ENCODE measurements at places on chromosomes 7 and 10.

- no peak for DNase-seq
These were observed 13.2 kb upstream of the ABCB5 start for GRCh38 chr7:20602306-20602705.

- no peak for DNase-seq
These were observed 27.4 kb downstream of the WIPI2 start for GRCh38 chr7:5217396-5217795.

- no peak for DNase-seq
These were observed 77.7 kb downstream of the OSBPL3 start for GRCh38 chr7:24902276-24902675.

DNA sequence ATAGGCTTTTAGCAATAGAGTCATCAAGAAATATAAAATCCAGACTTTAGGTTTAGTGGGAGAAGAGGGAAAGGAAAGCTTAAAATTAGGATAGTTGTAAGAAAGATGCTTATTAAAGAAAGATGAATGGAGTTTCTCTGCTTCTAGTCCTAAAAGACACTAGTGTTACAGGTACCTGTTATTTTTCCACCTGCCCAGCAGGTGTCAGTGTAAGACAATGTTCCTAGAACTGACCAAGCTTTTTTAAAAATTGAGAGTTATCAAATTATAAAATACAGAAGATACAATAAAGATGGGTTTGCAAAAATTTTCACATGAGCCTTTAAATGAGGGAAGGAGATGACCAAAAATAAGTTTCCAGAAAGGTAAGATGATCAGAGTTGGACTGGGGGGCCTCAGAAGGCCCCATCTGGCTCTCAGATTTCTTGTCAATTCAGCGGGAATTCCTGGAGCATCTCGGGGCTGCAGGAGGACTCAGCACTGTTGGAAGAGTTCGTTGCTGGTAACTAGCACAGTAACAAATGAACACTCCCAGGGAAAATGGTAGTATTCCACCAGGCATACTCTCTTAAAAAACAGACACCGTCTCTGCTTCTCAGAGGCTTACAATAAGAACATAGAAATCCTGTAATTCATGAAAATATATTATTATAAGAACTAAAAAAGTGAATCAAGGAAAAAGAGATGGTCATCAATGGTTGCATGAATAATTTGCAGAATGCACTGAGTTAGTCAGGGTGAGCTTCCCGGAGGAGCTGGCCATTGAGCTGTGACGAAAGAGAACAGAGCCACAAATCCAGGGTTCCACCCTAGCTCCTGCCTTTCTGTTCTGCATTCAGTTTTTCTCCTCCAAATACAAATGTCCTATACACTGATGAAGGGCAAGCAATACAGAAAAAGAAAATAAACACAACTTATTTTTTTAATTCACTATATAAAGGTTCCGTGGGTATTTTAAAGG is 71.8 kb upstream of the PIK3CG start:
- peak; percentile 40 for DNase-seq

GRCh38 chr10:101018600-101019439 is 12.1 kb downstream of the PDZD7 start:
- peak; percentile 98 for DNase-seq

GRCh38 chr10:72322030-72322279 is 32.8 kb downstream of the DNAJB12 start:
- no peak for DNase-seq

DNA sequence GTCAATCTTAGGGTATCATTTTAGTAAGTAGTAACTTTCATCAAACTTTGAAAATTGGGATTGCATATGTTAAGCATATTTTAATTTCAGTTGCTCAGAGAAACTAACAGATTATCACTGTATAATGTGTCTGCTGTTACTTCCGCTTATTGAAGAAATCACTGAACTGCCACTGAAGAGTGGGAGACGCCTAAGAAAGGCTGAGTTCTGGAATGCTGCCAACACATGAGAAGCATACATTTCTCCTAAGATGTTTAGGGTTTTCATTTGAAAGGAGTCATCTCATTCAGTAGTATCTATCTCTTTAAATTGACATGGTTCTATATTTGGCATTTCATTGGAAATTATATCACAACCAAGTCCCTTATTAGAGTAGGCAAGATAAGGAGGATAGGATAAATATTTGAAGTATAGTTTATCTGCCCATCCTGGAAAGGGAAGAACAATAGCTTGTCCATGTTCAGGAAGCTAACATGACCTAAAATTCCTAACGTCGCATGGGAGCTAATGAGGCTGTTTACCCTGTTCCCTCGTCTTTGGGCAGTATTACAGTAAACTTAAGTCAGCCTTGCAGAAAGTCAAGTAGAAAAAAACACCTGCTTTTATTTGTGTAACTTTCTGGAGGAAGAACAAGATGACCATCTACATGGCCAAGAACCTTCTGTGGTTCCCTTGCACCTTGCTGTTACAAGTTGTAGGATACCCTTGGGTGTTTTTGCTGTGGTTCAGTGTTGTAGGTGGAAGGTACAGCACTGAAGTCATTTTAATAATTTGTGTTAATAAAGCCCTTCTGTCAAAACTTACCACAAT is 67.3 kb downstream of the NHLRC2 start:
- no peak for DNase-seq

DNA sequence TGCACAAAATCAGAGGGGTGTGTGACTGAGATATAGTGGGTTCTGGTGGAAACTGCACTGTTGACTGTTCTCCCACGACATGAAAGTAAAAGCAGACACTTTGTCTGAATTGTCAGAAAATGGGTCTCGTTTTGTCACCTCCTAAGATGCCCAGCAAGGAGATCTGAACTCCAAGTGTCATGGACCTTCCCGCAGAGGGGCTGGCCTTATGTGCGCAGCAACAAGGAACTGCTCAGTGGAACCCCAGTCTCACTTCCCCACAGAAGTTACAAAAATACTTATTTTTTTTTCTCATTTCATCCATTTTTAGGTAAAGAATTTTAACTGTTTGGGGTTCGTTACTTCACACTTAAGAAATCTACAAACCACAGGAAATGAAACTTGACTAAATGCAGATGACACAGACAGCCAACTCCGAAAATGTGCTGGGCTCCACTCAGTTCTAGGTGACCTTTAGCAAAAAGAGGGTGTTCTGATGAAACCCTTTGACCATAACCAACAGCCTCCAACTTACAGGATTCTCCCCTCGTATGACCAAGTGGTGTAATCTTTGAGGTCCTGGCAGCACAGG is 115.0 kb downstream of the FAM107B start:
- DNase-seq: no peak

DNA sequence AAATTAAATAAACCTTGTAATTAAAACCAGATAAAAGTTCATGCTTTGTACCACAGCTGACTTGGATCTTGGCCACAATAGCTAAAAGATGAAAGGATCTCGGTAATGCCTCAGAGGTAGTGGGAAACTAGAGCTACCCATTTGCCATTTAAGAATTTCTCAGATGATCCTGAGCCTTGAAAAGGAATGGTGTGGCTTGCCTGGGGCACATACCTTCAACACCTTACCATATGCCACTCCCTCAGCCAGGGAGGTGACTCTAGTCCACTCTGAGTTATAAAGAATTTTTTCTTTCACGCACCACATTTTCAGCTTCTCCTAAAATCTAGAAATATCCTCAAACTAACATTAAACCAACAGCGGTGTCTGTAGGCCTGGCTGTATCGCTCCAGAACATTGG is 516.3 kb upstream of the TEX47 start:
- DNase-seq: peak; percentile 11

GRCh38 chr10:132716691-132717490 is 69.1 kb downstream of the NKX6-2 start:
- no peak for DNase-seq

GRCh38 chr10:97509120-97509680 is 10.5 kb downstream of the UBTD1 start:
- DNase-seq: no peak

- DNase-seq: no peak
These were observed 29.4 kb downstream of the RRP12 start for GRCh38 chr10:97371696-97372095.

DNA sequence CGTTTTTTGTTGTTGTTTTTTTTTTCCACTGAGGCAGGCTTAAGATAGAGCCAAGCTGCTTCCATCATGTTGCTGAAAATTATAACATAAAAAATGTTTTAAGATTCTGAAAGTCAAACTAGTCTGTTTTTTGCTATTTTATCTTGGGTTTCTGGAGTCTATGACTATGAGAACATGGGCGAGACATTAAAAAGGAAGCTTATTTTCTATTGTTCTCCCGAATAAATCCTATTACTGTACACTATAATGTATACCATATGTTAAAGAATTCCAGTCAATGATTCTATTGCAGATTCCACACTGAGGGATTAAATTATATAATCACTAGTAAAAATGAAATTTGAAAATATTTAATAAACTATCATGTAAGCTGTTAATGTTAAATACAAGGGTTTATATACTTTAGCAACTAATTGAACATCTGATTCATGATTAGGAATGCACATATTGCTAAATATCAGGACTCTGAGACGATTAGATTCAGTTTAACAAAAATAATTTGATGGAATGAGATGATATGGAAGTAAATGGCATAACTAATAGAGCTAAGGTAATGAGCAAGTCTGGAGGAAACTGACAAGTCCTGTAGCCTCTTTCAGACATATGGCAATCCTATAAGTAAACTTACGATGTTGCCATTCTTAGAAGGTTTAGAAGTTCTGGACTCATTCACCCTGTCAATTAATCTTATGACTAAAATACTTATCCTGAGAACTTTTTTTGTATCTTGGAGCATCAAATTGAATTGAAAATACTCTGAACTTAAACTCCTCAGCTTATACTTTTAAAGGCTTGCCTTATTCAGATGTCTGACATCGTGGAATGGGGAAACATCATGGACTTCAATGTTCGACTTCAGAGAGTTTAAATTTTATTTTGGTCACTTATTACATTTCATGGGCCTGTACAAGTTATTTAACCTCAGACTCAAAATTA is 294.8 kb upstream of the DGKB start:
- no peak for DNase-seq

GRCh38 chr7:36723951-36724664 is at the start of gene AOAH:
Gene AOAH, minus strand, starts transcription at chr7:36724494. Its CDS starts 346 bp downstream, at chr7:36724148.
- DNase-seq: no peak

Measured in SJCRH30 (cell line).